ENCODE measurements at places on chromosomes 2 and 18.

DNA sequence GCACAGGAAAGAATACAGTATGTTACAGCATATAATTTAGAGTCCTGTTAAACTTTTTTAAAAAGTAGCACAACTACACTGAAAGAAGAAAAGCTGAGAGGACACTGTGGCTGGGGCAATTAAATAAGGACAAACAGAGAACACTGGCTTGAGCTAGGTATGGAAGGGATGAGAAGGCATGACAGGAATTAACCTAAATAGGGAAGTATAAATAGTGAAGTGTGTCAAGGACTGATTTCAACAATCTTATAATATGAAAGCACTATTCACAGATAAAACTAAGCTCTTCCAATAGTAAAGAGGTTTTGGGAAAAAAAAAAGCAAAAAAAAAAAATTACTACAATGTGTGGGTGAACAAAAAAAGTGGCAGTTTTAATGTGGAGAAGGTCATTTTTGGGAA is 45.5 kb downstream of the PPP3R1 start:
- no peak for DNase-seq

DNA sequence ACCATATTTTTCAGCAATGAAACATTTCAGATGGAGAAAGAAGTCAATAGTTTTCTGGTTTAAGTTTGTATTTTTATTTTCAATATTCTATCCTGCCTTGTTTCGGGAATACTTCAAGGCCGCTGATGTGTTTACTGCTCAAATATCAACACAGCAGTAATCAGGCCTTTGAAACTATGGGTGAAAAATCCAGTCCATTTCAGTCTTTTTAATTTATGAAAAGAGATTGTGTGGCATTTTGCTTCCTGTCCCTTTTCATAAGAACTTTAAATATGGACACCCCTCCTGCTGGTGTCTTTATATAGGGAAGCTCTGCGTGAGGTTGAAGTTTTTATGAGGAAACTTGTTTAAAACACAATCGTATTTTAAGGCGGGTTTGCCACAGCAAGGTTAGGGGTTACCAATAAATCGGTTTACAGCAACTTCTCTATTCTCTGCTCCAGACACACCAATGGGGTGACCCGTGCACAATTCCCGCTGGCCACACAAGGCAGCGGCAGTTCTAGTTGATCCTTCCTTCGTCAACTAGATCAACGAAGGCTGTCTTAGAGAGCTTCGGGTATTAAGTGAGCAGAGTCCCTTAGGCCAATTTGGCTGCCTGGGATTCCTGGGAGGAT is 1.2 kb upstream of the TANC1 start:
- no peak for DNase-seq

DNA sequence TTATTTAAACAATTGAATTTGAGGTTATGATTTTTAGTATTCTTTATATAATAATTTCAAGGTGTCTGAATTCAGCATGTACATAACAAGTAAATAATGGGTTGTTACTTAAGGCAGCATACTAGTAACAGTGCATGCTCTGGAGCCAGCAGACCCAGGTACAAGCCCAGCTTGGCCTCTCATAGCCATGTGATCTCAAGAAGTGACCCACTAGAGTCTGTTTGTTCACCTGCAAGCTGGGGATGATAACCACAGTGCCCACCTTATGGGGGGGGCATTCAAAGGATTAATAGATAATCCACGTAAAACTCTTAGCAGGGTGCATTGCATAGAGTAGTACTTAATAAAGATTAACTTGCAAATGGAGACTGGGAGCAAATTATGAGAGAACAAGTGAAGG is 163.6 kb downstream of the TRABD2A start:
- no peak for DNase-seq

GRCh38 chr2:1585635-1586034 is 158.7 kb downstream of the PXDN start:
- DNase-seq, result no peak

DNA sequence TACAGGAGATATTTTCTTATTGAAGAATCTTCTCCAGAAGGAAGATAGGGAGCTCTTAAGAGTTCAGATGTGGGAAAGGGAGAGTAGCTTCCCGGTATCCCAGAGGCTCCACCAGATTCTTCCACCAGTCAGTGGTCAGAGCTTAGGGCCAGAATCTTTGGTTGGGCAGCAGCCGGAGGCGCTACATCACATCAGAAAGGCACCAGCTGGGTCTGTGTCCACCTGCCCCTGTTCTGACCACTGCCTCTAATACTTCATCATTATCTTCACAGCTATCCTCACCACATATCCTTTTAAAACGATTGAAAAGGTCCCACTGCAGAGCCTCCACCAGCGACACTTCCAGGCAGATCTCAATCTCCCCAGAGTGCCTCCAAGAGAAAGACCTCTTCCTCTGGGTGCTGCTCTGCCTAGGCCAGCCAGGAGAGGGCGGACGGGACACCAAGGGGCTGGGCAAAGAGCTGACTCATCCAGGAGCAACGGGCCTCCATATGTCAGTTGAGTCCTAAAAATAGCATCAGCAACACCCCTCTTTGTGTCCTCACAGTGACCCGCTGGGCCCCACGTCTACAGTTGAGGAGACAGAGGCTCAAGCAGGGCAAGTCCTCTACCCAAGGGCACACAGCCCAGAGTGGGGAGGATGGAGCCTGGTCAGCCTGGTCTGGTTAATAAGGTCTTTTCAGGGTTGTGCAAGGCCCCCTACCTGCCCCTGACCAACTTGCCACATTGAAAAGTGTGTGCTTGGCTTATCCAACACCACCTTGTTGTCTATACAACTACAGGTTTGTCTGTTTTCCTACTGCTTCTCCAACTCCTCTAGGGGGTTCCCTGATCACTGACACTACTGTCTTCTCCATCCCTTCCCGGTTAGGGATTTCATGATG is 81.2 kb downstream of the ADD2 start:
- peak; percentile 76 for DNase-seq

DNA sequence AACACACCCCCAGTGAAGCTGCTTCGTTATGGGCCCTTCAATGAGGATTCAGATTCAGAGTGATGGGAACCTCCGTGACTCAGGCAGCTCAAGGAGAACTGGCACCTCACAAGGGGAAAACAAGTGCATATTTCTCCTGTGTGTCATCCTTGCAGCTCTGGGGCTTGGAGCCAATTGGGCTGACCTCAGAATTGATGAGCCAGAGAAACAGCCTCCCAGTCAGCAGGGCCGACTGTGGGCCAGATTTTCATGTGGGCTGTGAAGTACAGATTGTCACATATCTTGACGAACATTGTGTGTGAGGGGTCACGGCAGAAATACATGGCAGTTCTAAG is 189.6 kb upstream of the SP5 start:
- DNase-seq, result no peak

DNA sequence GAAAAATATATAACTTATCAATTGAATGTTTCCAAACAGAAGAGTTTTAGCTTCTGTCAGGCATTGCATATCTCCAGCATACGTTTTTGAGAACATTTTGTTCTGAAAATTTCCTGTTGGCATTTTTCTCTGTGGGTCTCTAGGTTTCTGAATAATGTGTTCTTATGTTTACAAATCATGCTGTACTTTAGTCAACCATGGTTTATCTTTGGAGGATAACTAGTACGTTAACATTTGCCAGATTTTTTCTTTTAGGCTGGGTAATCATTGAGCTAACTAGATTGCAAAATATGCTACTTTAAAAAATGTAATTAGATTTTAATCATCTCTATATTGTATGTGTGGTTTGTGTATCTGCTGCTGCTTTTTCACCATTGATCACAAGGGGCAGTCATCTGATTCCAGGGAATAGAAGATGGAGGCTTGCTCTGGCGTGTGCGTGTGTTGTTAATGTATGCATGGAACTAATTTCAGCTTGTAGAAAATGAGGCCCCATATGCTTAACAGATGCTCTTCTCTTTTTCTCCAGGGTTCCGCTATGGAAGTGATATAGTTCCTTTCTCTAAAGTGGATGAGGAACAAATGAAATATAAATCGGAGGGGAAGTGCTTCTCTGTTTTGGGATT is 21.3 kb downstream of the XRCC5 start:
- no peak for DNase-seq

DNA sequence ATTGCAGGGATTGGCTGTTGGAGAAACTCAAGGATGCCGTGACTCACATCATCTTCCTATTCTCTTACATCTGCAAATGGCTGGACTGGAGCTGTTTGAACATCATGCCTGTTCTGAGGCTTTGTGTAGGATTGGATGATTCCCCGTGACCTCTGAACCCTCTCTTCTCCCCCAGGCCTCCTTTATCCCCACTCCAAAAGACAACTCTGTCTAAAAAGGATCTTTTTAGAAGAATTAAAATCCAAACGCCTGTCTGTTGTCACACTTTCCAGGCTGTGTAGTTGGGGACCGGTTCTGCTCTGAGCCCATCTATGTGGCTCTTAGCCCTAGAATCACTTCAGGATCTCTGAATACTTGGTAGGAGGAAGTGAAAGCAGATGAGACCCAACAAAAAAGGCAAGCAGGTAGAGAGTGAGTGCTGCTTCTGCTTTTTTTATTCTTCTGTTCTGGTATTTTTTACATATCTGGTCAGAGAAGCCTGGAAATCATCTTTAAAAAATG is 565 bp downstream of the SP140 start:
- DNase-seq, result peak; percentile 54

DNA sequence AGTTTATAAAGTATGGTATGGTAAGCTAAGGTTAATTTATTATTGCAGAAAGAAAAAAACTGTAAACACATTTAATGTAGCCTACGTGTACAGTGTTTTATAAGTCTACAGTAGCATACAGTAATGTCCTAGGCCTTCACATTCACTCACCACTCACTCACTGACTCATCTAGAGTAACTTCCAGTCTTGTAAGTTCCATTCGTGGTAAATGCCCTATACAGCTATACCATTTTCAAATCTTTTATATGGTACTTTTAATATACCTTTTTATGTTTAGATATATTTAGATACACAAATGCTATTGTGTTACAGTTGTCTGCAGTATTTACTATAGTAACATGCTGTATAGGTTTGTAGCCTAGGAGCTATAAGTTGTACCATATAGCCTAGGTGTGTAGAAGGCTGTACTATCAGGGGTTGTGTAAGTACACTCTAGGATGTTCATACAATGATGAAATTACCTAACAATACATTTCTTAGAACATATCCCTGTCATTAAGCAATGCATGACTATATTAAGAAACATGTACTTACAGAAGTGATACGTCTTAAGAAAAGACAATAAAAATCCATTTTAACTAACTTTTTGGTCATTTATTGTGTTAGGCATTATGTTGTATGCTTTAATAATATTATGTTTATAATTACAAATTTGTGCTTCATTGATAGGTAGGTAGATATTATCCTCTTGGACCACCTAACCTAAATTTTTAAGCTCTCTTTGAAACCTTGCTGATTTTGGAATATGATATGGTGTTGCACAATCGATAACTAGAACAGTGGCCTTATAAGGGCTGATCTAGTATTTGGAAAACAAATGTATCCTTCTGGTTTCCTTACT is 51.9 kb downstream of the VRK2 start:
- no peak for DNase-seq

- no peak for DNase-seq
Observed at GRCh38 chr2:217798191-217798590, 204.6 kb downstream of the TNS1 start.

DNA sequence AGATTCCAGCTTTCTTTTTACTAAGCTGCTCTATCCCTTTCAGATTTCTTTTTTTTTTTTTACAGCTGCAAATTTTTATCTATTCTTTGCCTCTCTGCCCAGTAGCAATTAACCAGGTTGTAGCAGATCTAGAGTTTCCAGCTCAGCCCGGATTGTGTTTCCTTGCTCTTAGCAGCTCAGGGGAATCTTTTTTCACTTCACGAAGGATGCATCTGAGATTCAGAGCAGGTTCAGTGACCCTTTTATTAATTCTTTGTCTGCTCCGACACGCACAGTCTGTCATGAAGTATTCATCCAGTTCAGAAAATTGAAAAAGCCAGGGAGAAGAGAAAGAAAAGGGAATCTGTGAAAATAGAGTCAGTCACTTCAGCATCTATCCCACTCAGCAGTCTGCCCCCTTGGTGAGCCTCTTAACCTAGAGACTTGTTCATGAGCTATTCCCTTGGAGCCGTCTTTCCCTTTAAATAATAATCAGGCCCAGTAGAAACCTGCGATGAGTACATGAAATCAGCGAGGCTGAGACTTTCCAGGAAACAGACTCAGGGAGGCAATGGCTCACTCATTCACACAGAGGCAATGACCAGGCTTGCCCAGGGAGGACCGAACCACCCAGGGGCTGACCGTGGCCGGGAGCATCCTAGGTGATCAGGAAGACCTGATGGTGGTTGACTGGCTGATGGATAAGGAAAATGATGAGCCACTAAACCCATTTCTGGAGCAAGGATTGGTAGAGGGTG is 103.4 kb upstream of the ITGA6 start:
- DNase-seq, result no peak

DNA sequence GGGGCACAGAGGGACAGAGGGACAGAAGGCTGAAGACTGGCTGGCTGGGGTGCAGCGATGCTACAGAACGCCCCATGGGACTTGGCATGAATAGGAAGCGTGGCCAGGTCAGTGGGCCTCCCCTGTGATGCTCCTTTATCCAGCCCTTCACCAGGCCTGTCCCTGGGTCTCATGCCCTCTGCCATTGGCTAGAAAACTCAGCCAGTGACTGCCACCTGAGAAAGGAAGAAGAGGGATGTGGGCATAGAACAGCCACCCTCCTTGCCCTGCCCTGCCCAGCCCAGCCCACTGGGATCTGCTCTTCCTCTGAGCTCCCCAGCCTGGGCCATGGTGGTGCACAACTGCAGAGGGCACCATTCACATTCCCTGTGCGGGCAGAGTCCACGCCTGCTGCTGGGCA is 10.5 kb upstream of the LAPTM4A start:
- DNase-seq, result no peak

- DNase-seq, result no peak
Observed at GRCh38 chr2:215870986-215871385, 142.4 kb downstream of the MREG start.

GRCh38 chr2:38584881-38585280 is 17.8 kb downstream of the HNRNPLL start:
- DNase-seq, result no peak

- no peak for DNase-seq
Observed at GRCh38 chr2:100877555-100877954, 57.6 kb downstream of the NPAS2 start.

GRCh38 chr2:188523919-188524318 is 232.2 kb downstream of the GULP1 start:
- no peak for DNase-seq

- no peak for DNase-seq
Observed at GRCh38 chr2:7951001-7951400, 730.9 kb upstream of the ID2 start.

DNA sequence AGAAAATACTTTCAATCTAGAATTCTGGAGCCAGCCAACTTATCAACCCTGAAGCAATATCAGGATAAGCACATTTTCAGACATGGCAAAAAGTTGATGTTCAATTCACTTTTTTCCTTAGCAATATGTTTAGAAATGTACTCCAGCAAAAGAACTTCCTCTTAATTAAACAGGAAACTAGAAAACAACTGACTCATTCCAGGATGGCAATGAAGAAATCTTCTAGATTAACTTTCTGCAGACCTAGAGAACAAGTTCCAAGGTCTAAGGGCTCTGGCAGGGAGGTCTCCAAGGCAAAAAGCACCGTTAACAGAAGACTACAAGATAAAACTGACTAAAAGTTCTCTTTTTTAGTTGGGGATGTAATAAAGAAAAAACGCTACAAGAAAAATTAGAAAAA is 69.2 kb upstream of the VWC2L start:
- no peak for DNase-seq

GRCh38 chr18:61702007-61702406 is 190.8 kb downstream of the RNF152 start:
- no peak for DNase-seq

- peak; percentile 79 for DNase-seq
Observed at GRCh38 chr2:118881490-118882129, 34.2 kb upstream of the EN1 start.

- DNase-seq, result no peak
Observed at GRCh38 chr2:129654331-129654730, 325.1 kb upstream of the RAB6C start.

Data from MM.1S (cell line).